Sigmoid colon (tissue), 7 donors: ENCODE measurements at places on chromosomes 13 and 19. TPM values are rescaled to one million over a fixed set of nuclear protein-coding genes. Genes with fewer than 3 reads are reported as not detected.

DNA sequence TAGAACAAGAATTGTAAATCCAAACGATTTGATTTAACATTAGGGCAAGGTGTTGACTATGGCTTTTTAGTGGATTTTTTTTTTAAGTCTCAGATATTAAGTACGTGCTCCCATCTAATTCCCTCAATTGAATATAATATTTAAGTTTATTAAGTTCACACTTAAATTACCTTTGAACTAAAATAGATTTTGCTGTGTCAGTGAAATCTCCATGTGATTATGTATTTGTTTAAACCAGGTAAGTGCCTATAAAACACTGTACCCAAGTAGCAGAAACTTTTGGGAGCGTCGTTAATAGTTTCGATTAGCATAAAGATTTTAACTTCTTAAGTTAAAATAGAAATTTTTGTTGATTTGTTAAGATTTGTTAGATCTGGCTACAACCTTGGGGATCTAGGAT lies 1.6 kb downstream of the CLN5 start:
- DNase-seq: no peak

- DNase-seq: no peak
These were observed 36.3 kb downstream of the ELF1 start for GRCh38 chr13:40982772-40983171.

DNA sequence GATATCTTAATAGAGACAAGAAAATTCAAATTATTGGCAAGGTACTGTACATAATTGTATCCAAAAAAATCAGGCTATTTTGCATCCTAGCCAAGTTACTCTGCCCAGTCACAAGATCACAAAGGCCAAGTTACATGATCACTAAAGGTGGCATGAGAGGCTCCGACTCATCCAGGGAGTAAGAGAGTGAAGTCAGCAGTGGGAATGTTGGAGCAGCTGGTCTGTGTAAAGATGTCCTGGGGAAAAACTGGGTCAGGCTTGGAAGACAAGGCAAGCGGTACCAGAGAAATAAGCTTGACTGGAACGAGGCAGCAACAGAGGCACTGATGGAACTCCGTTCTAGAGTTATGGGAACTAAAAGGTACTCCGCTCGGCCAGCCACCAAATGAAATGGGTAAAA lies 50.2 kb upstream of the PSG2 start:
- DNase-seq: no peak

- DNase-seq: no peak
These were observed 158.2 kb downstream of the HS6ST3 start for GRCh38 chr13:96248103-96248502.

Gene ZNF578
- 1.2 TPM for total RNA-seq

Gene RNASEH2A
- 1.9 TPM for total RNA-seq

Gene RDH8
- not detected for total RNA-seq

Gene SIAH3
- not detected for total RNA-seq

Gene PSPN
- total RNA-seq: 0.71 TPM

Gene SMIM17
- 0.99 TPM for total RNA-seq
